ENCODE measurements at places on chromosomes 11 and 22.
A peak's percentile ranks its signal among the peaks of the same experiment; 100 is the strongest.

DNA sequence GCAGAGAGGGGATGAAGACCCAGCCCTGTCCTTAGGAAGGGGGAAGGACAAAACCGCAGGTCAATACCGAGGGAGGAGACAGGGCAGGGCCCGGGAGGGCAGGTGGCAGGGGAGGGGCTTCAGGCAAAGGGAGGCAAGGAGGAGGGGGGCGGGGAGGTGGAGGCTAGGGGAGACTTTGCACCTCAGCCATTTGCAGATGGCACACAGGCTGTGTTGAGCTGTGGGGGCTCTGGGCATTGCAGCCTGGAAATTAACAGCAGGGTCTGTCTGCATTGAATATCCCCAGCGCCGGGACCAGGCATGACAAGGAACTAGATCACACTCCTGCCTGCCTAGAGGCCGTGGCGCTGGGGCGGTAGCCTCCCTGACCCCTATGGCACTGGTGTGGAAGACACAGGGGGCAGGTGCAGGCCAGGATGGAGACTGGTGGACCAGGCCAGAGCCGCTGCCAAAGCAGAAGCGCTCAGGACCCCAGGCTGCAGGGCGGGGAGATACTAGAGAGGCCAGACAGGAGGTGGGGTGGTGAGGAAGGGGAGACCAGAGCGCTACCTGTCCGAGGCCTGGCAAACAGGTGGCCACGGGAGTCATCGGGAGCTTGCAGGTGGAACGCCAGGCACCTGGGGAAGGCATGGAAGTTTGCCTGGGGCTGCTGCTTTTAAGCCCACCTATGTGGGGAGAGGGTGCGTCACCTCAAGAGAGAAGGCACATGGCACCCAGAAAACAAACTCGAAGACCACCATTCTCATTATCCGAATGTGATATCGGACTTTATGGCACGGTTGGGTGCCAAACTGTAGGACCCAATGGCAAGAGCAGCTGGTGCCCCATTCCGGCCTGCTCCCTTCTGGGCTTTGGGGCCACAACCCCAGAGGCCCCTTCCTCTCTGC, 11.5 kb downstream of the CBX6 start:
- DNase-seq = no peak

DNA sequence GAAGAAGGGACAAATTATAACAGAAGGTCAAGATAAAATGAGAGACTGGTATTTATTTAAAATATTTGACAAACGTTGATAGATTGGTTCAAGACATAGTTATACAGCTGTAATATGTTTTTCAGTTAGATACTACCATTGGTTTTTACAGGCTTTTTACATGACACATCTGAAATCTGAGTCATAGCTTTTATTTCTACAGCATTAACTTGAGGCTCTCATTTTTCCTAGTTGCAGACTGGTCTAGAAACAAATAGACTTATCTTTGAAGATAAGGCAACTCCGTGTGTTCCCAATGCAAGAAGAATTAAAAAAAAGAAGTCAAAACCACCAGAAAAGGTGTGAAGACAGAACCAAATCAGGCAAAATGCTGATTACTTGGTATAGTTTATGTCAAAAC, 31.3 kb downstream of the CEP57 start:
- no peak for DNase-seq

DNA sequence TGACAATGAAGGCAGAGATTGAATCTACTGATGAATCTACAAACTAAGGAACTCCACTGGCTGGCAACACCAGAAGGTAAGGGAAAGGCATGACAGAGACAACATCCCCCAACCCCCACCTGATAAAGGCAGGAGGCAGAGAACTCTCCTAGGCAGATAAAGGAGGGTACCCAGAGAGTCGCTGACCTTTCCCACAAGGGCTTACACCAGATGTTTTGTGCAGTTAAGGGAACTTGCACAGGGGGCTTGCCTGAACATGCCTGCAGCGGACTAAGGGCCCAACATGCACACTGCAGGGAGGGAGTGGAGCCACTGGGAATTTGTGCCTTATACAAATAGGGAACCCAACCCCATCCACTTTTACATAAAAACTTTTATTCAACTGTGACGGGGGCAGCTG, 1996.9 kb upstream of the RAG2 start:
- no peak for DNase-seq

DNA sequence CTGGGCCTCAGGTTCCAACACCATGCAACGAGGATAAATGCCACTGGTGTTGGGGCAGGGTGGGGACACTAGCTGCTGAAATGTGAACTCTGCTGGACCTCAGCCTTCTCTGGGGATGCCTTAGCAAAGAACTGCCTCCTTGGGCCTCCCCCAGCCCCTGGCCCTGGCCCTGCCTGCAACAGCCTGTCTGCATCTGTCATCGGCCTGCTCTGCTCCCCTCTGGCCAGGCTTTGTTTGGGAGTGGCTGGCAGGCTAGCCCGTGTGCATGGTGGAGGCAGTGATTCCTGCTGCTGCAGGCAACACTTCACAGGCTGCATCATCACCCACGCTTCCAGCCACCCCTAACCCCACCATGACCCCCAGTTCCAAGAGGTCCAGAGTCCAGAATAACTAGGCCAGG, 11.5 kb upstream of the MYOD1 start:
- DNase-seq = no peak

DNA sequence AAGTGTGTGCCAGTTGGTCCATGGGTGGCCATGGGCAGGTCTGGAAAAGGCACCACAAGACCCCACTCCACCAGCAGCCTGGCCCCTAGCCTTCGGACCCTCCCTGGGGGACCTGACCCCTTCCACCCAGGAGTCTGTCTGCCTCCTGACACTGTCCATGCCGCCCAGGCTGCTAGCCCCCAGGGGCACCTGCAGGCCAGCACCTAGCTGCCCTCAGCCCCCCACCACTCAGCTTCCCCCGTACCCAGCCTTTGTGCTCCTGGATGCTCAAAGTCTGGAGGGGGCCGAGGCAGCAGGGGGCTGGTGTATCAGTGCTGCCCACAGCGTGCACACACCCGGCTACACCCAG, 34.3 kb upstream of the OR10G7 start:
- no peak for DNase-seq

DNA sequence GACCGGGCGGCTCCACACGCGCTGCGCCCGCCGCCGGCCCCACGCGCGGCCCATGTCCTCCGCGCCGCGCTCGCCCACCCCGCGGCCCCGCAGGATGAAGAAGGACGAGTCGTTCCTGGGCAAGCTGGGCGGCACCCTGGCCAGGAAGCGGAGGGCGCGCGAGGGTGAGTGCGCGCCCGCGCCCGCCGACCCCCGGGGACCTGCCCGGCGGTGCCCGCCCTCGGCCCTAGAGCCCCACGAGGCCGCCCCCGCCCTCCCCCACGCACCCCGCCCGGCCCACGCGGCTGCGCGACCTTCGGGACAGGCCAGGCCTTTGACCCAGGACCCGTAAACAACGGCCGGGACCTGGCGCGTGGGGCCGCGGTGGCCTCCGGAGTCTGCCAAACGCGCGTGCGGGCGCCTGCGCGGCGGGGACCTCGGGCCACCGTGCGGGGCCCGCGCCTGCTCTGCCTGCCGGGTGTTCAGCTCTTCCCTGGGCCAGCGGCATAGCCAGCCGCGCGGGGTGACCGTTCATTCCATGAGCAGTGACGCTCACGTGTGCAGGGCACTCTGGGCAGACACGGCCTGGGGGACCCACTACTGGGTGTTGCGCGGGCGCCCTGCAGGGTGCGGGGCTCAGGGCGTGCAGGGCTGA, at the start of gene PARVB:
PARVB (plus strand) TSS at position 15 of the 634 bp plus-strand sequence; CDS start at position 53, 38 bp downstream.
- DNase-seq = no peak

GRCh38 chr11:86801364-86801763, 1.0 kb downstream of the PRSS23 start:
- no peak for DNase-seq

DNA sequence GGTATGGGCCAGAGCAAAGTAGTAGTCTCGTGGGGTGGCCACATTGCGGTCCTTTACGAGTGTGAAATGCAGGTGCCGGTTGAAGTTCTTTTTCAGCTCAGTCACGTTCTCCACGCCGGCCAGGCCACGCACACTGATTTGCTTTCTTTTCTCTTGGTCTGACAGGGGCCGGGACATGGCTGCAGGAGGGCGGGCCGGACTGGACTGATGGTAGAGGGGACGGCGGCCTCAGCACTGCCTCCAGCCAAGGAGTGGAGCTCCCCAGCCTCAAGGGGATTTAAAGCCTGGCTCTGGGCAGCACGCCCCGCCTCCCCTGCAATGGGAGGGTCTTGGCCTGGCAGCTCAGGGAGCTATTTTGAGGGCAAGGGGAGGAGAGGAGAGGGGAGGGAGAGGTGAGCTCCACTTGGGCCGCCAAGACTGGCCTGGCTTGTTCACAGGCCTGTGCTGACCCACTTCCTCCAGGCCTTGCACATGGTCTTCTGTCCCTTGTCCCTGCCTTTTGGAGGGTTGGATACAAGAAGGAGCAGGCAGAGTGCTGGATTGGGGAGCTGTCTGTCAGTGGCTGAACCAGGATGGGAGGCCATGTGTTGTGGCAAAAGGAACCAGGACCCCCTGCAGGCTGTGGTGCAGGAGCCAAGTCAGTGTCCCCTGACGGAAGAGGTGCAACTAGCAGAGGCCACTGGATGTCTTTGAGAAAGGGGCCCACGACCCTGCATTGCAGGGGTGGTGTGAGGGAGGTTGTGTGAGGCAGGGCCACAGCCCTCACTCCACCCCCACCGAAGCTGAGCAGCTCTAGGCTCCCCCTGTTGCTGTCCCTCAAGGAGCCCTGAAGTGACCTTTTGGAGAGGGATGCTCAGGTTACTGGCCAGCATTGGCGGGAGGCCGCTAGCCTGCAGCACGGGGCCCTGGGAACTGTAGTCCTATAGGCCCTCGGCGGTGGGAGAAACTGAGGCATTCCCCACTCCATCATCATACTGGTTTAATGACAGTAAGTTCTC, at the start of gene PYGM:
PYGM (minus strand) TSS at position 253 of the 998 bp plus-strand sequence; CDS start at position 177, 76 bp downstream.
- no peak for DNase-seq

- DNase-seq = no peak
Observed at GRCh38 chr11:18618342-18619025, 15.7 kb downstream of the SPTY2D1 start.

DNA sequence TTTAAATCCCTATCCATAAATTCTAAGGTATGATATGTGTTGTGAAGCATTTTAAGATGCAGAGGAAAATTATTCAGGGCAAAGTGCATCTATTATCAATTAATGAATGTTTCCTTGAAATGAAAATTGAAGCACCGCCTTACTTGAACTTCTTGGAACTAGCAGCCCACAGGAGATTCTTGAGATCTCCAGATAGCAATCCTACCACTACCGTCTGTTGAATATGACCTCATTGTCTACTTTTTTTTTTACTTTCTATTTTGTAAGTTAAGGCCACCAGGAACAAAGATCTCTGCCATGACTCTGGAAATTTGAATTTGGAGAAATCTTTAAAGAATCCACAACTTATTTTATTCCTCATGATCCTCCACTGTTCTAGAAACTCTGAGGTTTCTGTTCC, 808.7 kb downstream of the KCNA4 start:
- no peak for DNase-seq

- DNase-seq = no peak
Observed at GRCh38 chr11:34395916-34396550, 38.2 kb upstream of the ABTB2 start.

GRCh38 chr11:118628031-118628430, 20.6 kb downstream of the PHLDB1 start:
- DNase-seq = no peak

DNA sequence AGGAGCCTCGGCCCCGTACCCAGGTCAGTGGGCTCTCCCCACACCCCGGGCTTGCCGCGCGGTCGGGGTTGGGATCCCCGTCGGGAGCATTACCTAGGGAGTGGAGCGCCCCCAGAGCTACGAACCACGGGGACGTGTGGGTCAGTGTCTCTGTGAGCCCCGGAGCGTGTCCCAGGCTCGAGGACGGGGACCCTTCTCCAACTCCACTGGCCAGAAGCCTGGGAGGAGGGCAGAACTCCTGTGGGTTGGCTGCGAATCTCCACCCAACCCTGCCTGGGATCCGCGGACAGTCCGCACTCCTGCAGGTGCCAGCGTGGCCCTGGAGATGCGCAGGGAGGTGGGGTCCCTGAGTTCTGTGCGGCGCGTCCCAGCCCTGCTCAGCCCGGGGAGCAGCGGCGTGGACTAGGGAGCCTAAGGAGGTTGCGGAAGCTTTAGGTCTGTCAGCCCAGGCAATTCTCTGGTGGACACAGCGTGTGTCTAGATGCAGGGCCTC, 346 bp downstream of the PPFIBP2 start:
- DNase-seq = peak; percentile 22

DNA sequence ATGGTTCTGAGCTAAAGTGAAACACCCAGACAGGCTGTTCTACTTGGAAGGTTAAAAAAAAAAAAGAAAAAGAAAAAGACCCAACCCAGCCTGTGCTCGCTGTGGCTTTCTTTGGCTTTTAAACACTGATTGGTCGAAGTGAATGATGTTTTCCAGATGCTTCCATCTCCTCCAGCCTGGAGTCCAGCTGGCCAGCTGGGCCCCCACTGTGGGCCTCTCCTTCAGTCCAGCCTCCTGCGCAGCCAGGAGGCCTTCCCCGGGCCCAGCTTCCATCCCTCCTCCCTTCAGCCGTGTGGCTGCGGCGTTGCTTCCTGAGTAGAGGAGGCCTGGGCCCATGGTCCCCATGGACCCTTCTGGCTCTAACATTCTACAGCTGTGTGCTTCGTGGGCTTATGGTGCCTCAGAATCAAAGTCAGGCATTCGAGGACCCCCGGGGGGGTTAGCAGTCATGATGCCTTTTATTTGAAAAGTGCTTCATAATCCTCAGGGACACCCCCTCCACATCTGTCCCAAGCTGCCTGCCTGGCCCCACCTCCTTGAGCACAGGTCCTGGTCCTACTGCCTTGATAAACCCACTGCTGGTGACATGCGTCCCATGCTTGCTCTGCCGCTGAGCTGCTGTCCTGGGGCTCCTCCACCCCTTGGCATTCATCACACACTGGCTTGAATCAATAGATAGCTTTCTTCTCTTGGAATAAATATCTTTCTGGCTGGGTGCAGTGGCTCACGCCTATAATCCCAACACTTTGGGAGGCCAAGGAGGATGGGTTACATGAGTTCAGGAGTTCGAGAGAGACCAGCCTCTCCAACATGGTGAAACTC, 42.2 kb upstream of the FBLN1 start:
- DNase-seq = no peak

- peak; percentile 72 for DNase-seq
Observed at GRCh38 chr11:61509043-61510029, 787 bp downstream of the LRRC10B start.

- DNase-seq = no peak
Observed at GRCh38 chr11:118633979-118634378, 26.6 kb downstream of the PHLDB1 start.

- no peak for DNase-seq
Observed at GRCh38 chr11:8268530-8269400, 5.1 kb upstream of the LMO1 start.

- DNase-seq = no peak
Observed at GRCh38 chr11:83034673-83035014, 37.1 kb downstream of the RAB30 start.

- DNase-seq = no peak
Observed at GRCh38 chr11:46719543-46720218, 668 bp downstream of the F2 start.

DNA sequence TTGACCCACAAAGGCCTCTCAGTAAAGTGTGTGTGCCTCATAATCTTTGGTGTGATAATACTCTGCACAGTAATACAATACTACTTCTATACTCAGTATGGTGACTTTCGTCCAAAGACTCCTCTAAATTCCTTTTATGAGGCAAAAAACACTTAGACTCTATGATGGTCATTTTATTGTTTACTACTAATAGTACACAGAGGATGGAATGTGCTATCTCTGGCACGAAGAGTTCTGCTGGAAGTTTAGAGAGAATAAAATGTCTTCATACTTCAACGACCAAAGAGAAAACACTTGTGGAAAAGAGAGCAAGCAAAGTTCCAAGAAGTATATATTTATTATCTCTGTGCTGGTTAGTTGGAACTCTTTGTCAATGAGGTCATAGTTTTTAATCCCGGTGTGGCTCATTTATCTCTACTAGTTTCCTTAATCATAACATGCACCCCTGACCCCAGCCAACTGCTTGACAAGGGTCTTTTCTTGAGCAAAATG, 7.5 kb upstream of the CSTF3 start:
- DNase-seq = no peak
